Anterior cingulate cortex (tissue), 58 donors: ENCODE measurements at places on chromosomes 13 and 19.

DNA sequence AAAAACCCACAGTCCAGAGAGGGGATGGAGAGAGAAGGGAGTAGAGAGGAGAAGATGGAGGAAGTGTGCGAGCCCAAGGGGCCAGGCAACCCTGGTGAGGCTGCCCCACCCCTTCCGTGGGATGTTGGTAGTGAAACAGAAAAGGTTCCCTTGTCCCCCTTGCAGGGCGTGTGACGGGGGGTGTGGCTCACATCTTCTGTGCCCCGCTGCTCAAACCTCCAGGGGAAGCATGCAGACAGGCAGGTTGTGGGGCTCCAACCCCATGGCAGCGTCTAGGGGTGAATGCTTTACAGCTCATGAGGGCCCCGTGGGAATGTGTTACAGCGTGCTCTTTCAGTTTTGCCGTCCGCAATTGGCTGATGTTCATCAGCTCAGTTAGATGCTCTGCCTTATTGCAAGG lies 14.7 kb upstream of the EVI5L start:
- DNase-seq, result no peak

DNA sequence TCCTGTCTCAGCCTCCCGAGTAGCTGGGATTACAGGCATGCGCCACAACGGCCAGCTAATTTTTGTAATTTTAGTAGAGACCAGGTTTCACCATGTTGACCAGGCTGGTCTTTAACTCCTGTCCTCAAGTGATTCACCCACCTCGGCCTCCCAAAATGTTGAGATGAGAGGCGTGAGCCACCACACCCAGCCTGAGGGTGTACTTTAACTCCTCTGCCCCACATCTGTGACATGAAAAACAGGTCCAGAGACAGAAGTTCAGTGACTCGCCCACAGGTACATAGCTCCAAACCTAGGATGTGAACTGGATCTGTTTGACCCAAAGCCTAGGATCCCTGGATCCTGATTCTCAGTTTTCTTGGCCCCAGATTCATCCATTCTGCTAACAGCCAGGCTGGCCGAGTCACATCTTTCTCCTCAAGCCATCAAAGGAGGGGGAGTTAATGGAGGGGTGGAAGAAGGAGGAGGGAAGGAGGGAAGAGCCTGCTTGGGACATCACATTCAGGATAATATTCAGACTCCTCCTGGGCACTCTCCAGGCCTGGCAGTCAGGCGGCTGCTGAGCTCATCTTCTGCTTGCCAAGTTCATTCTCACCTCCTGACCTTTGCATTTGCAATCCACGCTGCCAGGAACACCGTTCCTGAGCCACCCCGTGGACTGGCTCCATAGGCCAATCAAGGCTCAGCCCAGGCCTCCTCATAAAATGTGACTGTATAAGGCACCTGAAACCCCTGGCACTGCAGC lies 3.1 kb downstream of the SPC24 start:
- no peak for DNase-seq

DNA sequence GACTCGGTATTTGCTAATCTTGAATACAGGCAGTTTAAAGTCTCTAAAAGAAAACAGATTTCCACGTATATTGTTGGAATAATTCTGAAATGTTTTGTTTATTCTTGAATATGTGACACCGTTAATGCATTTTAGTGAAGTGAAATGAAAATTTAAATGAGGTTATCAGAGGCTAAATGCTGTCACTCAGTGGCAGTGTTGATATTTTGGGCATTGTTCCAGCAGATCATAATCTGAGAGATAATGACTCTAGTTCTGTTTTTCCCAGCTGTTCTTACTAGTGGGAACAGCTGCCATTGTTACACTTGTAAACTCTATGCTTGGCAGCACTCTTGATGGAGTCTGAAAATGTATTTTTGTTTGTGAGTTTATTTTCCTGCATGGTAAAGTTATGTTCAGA lies 365.6 kb upstream of the SLC10A2 start:
- no peak for DNase-seq

- no peak for DNase-seq
These were observed 75.9 kb upstream of the DOCK9 start for GRCh38 chr13:99053636-99054233.

- peak; percentile 37 for DNase-seq
These were observed 4.6 kb downstream of the SAFB start for GRCh38 chr19:5627395-5627904.

- no peak for DNase-seq
These were observed 78.5 kb downstream of the SCGB2B2 start for GRCh38 chr19:34598217-34599155.

- DNase-seq, result no peak
These were observed 11.3 kb downstream of the SOX1 start for GRCh38 chr13:112078216-112078615.

GRCh38 chr13:90287521-90287920 lies 1060.0 kb upstream of the MIR17HG start:
- DNase-seq, result no peak

DNA sequence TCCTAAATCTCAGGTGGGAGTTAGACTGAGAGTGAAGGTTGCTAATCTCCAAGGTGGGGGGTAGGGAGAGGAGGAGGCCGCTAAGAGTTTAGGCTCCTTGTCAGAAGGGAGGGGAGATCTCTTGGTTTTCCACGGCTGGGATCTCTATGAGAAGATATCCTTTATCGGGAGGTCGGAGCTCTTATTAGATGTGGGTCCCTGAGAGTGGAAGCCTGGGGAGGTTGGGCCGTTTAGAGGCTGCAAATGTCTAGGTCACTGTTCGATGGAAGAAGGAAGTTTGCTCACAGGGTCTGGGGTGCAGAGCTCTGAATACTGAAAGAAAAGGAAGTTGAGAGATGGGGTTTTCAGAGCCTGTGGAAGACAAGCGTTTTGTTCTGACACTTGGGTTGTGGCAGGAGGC lies 3.8 kb downstream of the MYADM start:
- no peak for DNase-seq

DNA sequence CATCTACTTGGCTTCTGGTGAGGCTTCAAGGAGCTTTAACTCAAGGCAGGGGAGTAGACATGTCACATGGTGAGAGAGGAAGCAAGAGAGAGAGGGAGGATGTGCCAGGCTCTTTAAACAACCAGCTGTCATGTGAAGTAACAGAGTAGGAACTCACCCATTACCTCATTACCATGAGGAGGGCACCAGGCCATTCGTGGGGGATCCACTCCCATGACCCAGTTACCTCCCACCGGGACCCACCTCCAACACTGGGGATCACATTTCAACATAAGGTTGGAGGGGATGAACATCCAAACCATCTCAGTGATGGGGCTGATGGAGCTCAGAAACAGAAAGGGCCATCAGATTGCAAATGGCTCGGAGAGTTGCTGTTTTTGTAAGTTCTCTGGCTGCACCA lies 12.9 kb downstream of the VSTM2B start:
- DNase-seq, result no peak

DNA sequence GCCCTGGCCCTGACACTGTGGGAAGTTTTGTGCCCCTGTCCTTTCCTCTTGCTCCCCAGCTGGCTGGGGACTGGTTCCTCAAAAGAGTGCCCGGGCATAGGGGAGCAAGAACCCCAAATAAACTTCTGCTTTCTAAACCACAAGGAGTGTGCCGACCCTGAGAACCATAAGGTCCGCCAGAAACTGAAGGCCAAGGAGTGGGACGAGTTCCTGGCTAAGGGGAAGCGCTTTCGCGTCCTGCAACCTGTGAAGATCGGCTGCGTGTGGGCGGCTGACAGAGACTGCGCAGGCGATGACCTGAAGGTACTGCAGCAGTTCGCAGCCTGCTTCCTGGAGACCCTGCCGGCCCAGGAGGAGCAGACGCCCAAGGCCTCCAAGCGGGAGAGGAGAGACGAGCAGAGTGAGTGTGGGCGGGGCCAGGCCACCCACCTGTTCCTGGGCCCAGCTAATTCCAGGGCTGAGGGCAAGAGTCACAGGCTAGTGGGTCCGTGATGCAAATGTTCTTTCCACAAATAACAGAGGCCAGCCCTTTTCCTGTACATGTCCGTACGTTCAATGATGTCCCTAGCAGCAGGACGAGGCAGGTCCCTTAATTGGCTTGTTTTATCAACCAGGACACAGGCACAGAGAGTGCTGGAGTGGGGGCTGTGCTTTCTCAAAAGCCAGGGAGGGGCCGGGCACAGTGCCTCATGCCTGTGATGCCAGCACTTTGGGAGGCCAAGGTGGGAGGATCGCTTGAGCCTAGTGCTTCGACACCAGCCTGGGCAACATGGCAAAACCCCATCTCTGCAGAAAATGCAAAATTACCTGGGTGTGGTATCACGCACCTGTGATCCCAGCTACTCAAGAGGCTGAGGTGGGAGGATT lies 25.6 kb downstream of the UBXN6 start:
- DNase-seq, result no peak

DNA sequence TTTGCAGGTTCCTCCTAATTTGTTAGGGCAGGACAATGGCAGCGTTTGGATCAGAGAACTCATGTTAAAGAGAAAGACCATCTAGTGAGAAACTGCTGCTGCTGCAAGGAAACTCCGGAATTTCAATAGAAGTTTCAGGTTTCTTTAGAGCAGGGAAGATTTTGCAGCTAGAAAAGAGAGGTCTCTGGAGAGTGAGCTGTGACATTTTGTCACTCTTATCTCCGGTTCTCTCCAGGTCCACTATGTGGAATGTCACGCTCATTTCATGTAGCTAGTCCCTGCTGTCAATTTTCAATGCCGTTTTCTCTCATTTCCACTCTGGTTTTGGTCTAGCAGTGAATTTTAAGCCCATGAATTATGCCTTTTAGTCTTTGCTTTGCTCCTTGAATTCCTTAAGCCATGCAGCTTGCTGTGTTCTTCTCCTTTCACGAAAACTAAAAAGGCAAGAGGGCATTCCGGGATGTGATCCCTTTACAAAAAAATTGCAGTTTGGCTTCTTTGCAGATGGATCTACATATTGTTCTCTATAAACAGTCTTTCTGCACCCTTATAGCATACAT lies 46.7 kb upstream of the POSTN start:
- no peak for DNase-seq

- DNase-seq, result no peak
These were observed 151.4 kb downstream of the NALCN start for GRCh38 chr13:101264931-101265330.

DNA sequence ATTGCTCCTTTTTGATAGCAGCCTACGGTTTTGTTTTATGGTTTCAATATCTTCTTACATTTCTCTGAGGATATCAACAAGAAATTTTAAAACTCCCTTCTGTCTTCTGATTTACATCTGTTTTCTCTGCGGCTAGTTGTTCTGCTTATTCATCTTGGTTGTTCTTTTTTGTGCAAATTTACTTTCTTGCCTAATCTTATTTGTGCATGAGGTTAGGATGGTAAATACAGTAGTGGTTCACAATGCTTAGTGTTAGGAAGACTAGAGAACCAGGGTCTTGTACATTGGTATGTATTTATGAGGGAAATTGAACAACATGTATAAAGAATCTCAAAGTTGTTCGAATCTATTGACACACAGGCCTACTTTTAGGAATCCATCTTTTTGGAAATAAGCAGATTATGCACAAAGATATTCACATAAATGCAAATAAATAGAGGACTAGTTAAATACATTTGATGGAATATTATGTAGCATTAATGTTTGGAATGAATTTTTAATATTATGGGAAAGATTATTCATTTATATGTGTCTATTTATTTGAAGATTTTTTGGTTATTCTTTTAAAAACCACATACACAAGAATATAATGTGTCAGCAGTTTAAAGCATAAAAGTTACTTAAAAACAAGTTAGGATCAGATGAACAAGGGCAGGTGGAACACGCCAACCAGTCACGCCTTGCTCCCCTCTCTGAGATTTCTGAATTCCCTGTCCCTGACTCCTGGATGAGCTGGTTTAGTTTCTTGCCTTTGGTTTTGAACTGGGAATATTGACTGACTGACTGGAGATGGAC lies 51.4 kb upstream of the RFC3 start:
- DNase-seq, result no peak

DNA sequence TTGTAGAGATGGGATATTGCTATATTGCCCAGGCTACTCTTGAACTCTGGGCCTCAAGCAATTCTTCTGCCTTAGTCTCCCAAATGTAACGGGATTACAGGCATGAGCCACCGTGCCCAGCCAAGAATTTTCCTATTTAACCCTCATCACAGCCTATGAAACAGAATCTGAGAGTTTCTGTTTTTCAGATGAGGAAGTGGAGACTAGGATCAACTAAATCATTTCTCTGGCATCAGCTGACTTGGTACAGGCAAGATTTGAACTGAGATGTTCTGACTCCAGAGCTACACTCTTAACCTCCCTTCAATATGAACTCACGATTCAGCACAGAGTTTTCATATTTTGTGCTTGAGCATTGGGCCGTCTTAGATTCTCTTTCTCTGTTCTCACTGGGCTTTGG lies 8.1 kb downstream of the ZNF460 start:
- no peak for DNase-seq

- DNase-seq, result peak; percentile 26
These were observed 254.7 kb upstream of the SGCG start for GRCh38 chr13:22925881-22926747.

DNA sequence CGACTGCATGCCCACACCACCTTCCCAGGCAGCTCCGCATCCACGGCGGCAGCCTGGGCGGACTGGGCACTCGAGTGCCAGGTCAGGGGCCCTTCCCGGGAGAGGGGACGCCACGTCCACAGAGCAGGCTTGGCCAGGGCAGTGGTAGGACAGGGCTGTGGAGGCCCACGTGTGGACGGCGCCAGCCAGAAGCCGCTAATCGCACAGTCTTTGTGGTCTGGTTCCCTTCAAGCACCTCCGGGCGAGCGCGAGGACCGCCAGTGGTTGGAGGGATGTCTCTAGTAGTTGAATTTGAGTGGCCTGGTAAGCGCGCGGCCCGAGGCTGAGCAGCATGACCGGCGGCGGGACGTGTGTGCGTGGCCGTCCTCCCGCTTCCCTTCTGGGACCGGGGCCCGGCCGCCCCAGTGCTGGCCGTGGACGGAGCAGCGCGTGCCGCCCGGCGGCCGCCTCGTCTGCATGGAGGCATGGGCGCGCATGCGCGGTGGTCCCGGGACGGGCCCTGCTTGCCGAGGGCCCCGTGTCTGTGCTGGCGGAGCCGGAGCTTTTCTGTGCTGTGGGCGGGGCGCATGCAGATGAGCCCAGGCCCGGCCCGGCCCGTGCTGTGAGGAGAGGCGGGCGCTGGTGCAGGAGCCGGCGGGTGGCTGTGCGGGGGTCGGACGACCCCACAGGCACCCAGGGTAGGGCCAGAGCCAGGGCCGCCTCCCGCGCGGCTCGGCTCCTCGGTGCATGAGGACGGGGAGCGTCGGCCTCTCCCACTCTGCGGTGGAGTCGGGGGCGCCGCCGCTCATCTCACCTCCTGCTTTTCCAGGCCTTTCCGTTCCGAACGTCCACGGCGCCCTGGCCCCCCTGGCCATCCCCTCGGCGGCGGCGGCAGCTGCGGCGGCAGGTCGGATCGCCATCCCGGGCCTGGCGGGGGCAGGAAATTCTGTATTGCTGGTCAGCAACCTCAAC lies 8.6 kb downstream of the PTBP1 start:
- DNase-seq, result no peak

DNA sequence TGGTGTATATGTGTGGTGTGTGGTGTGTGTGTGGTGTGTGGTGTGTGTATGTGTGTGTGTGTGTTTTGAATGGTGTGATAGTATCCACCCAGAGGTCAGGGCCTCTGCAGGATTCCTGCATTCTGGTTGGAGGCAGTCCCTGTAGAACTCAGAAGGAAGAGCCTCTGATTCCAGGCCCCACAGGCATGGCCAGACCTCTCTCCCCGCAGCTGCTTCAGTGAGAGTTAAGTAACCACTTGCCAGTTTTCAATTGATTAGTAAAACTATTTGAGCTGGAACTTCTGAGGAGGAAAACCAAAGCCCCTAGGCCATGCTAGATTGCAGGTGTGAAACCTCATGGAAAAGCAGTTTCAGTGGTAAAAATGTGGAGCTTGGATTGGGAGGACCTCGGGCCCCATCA lies 2.1 kb downstream of the ATP12A start:
- DNase-seq, result no peak
